ENCODE measurements at places on chromosomes 7 and 10. TPM values are rescaled to one million over a fixed set of nuclear protein-coding genes. Genes with fewer than 3 reads are reported as not detected.

Gene CTAGE8
- not detected for total RNA-seq

Gene GPR22
- under 0.01 TPM for total RNA-seq

Gene GLCCI1
- total RNA-seq, result 4.0 TPM

Gene ITPRID1
- not detected for total RNA-seq
